ENCODE measurements at places on chromosomes 5 and 9. TPM values are rescaled to one million over a fixed set of nuclear protein-coding genes. Genes with fewer than 3 reads are reported as not detected.
A peak's percentile ranks its signal among the peaks of the same experiment; 100 is the strongest.

- no peak overlapping the region for H3K4me3 ChIP-seq
- no peaks in the 10 kb centered on the region for H3K36me3 ChIP-seq
- no peak for DNase-seq
- H3K27me3 ChIP-seq: peaks cover 4% of the 10 kb centered on the region
Observed at GRCh38 chr5:36839489-36840476, 36.8 kb upstream of the NIPBL start.

KDM3B gene
- 41.9 TPM for total RNA-seq

GRCh38 chr5:8831251-8831650 is 714.6 kb downstream of the SEMA5A start:
- H3K27me3 ChIP-seq: no peaks in the 10 kb centered on the region
- H3K36me3 ChIP-seq: no peaks in the 10 kb centered on the region
- H3K27ac ChIP-seq: no peak overlapping the region
- DNase-seq: no peak
- no peaks in the 10 kb centered on the region for H3K4me1 ChIP-seq

PDE8B gene
- 0.47 TPM for total RNA-seq

ITGA1 gene
- 5.1 TPM for total RNA-seq

DNA sequence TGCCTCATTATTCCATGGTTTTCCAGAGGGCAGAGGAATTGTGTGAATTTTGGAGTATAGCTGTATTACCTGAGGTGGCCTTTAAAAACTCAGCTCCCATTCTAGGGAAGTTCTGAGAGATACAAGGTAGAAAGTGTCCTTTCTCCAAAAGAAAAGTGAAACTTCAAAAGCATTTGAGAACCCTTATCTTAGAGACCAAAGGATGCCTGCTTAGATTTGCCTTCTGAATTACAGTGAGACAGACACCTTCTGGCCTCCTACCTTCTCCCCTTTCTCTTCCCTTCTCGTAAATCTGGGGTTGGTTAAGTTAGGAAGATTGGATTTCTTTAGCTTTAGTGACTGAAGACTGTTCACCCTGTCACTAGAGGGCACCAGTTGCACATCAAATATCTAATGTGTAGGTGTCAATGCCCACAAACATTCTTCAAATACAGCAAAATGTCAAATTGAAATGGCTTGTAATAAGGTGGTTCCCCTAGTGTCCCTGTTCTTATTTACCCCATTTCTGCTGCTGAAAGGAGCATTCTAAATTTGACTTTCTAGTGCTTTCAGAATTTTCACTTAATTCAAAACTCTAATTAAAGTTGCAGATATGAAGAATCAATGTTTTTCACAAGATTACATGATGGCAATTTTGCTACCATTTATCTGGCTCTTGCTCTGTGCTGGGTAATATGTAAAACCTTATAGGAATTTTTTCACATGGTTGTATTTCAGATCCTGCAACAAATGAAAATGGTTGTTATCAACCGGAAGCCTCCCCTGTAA is 46.7 kb downstream of the PRRC1 start:
- peak; percentile 74 for DNase-seq
- no peak overlapping the region for H3K4me3 ChIP-seq
- H3K27ac ChIP-seq: no peak overlapping the region
- peaks cover 10% of the 10 kb centered on the region for H3K27me3 ChIP-seq

- no peak overlapping the region for H3K27ac ChIP-seq
- peaks cover 9% of the 10 kb centered on the region for H3K27me3 ChIP-seq
- no peaks in the 10 kb centered on the region for H3K4me1 ChIP-seq
- H3K4me3 ChIP-seq: no peak overlapping the region
- DNase-seq: no peak
- no peaks in the 10 kb centered on the region for H3K36me3 ChIP-seq
Observed at GRCh38 chr5:180401229-180401907, 48.2 kb upstream of the GFPT2 start.

GRCh38 chr9:78707481-78707991 is 410.6 kb downstream of the PSAT1 start:
- peaks cover 1% of the 10 kb centered on the region for H3K27me3 ChIP-seq
- H3K36me3 ChIP-seq: no peaks in the 10 kb centered on the region
- H3K27ac ChIP-seq: no peak overlapping the region
- H3K4me1 ChIP-seq: no peaks in the 10 kb centered on the region
- H3K4me3 ChIP-seq: no peak overlapping the region

DNA sequence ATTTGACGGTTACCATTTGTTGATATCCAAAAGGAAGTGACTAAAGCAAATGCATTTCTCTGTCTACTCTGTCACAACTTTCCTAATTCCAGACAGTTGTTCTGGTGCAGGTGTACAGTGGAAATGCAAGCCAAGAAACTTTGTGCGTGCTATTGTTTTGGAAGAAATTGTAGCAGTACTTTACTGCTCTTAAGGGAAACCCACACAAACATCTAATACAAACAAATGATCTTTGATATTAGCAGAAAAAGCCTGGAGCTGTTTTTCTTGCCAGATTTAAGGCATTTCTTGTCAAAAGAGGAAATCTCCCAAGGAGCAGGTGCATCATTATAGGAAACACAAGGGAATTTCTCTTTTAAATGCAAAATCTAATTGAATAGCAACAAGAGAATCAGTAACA is 2.0 kb downstream of the SNCAIP start:
- peaks cover 49% of the 10 kb centered on the region for H3K27me3 ChIP-seq
- no peak overlapping the region for H3K27ac ChIP-seq

PCDHGB2 gene
- 0.14 TPM for total RNA-seq

GRCh38 chr5:77644371-77645157 is 6.1 kb upstream of the OTP start:
- peaks cover 82% of the 10 kb centered on the region for H3K27me3 ChIP-seq
- H3K27ac ChIP-seq: no peak overlapping the region
- peaks cover 5% of the 10 kb centered on the region for H3K36me3 ChIP-seq
- peak overlapping the region; percentile 15 for H3K4me3 ChIP-seq
- H3K4me1 ChIP-seq: peaks cover 25% of the 10 kb centered on the region

- no peak overlapping the region for H3K4me3 ChIP-seq
- H3K4me1 ChIP-seq: no peaks in the 10 kb centered on the region
- no peak for DNase-seq
- no peaks in the 10 kb centered on the region for H3K36me3 ChIP-seq
- H3K27ac ChIP-seq: no peak overlapping the region
- H3K27me3 ChIP-seq: no peaks in the 10 kb centered on the region
Observed at GRCh38 chr5:8034852-8035251, 165.9 kb downstream of the MTRR start.

- H3K27me3 ChIP-seq: no peaks in the 10 kb centered on the region
- H3K36me3 ChIP-seq: no peaks in the 10 kb centered on the region
- H3K27ac ChIP-seq: no peak overlapping the region
- no peak for DNase-seq
- H3K4me1 ChIP-seq: no peaks in the 10 kb centered on the region
Observed at GRCh38 chr9:10212702-10213101, 400.1 kb downstream of the PTPRD start.

DNA sequence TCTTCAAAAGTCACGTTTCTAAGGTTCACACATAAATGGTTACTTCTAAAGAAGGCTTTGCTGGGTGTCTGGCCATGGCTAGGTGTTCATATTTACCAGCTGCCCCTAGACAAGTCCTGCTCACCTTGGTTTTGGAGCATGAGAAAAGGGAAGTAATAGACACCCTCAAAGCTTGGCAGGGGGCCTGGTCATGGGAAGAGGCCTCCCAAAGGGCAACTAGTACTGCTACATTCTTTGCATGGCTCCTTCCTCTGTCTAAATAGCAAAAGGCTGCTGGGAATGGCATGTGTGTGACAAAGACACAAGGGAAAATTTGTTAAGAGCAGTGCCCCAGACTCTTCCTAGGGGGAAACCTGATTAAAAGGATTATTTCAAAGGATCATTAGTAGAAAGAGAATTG is 93.4 kb downstream of the NRG2 start:
- no peak overlapping the region for H3K27ac ChIP-seq
- H3K36me3 ChIP-seq: no peaks in the 10 kb centered on the region
- DNase-seq: no peak

GRCh38 chr9:125574126-125574877 is 132.7 kb downstream of the MAPKAP1 start:
- H3K4me3 ChIP-seq: no peak overlapping the region
- no peak overlapping the region for H3K27ac ChIP-seq
- peaks cover 45% of the 10 kb centered on the region for H3K36me3 ChIP-seq
- no peak for DNase-seq

GRCh38 chr5:1797103-1797800 is 2.4 kb downstream of the MRPL36 start:
- no peaks in the 10 kb centered on the region for H3K27me3 ChIP-seq
- DNase-seq: no peak
- peaks cover 61% of the 10 kb centered on the region for H3K4me1 ChIP-seq
- peak overlapping the region; percentile 96 for H3K4me3 ChIP-seq

CBY3 gene
- 1.2 TPM for total RNA-seq

DNA sequence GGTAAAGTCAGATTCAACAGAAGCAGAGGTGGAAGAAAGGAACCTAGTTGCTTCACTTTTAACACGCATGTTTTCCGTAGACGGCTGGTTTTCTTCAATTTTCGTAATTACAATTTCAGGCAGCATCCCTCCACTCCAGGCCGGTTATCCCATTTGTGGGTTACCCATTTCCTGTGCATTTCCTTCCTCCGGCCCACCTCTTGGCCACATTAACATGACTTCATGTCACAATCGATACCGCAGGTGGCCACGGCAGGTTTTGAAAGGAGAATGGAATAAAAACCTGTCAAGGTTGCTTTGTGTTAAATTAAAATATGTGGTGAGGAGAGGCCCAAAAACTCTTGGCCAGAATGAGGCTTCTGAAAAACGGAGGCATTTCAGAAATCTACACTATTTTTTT is 130.2 kb downstream of the PCSK5 start:
- H3K27ac ChIP-seq: peak overlapping the region; percentile 66
- H3K4me3 ChIP-seq: peak overlapping the region; percentile 38
- peaks cover 1% of the 10 kb centered on the region for H3K36me3 ChIP-seq
- peak; percentile 34 for DNase-seq

GRCh38 chr5:132049093-132049492 is 11.4 kb upstream of the IL3 start:
- no peaks in the 10 kb centered on the region for H3K36me3 ChIP-seq
- H3K27ac ChIP-seq: no peak overlapping the region
- peaks cover 2% of the 10 kb centered on the region for H3K27me3 ChIP-seq

DNA sequence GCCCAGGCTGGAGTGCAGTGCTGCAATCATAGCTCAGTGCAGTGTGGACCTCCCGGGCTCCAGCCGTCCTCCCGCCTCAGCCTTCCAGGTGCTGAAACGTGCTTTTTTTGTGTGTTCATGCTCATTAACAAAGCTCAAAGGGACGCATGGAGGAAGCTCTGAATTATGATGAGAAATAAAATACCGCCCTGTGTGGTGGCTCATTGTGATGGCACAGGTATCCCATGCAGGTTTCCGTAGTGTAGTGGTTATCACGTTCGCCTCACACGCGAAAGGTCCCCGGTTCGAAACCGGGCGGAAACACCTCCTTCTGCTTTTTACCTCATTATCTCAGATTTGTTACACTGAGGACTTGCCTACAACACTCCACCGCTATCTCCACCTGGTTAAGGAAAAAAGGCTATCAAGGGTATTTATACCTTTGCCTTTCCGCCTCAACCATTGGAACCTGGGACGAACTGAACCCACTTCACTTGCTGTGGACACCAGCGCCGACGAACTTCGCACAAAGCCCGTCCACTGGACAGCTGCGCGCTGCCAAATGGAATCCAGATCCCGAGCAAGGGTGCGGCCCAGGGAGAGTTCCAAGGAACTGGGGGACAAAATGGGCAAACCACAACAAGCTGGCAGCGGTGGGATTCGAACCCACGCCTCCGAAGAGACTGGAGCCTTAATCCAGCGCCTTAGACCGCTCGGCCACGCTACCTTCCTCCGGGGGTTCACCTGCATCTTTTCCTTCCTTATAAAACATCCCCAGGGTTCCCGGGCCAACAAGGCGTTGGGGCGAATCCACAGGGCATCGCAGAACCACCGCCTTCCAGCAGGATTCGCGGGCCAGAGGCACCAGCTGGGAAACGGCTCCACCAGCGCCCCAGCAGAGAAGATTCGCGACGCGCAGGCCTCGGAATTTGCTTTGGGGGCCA is 26.3 kb downstream of the OR2V2 start:
- peak overlapping the region; percentile 85 for H3K27ac ChIP-seq
- H3K4me3 ChIP-seq: peak overlapping the region; percentile 79
- H3K36me3 ChIP-seq: no peaks in the 10 kb centered on the region
- peaks cover 46% of the 10 kb centered on the region for H3K27me3 ChIP-seq
- DNase-seq: peak; percentile 88

GRCh38 chr5:98694902-98695301 is 78.6 kb upstream of the RGMB start:
- H3K4me3 ChIP-seq: no peak overlapping the region
- no peaks in the 10 kb centered on the region for H3K4me1 ChIP-seq
- H3K27ac ChIP-seq: no peak overlapping the region

AQP7 gene
- total RNA-seq: not detected

SPEF2 gene
- 9.9 TPM for total RNA-seq

GRCh38 chr5:181189962-181190710 is 14.9 kb downstream of the TRIM7 start:
- H3K36me3 ChIP-seq: peaks cover 9% of the 10 kb centered on the region
- peaks cover 2% of the 10 kb centered on the region for H3K27me3 ChIP-seq
- peak; percentile 68 for DNase-seq

GRCh38 chr9:136351252-136351800 is 12.2 kb downstream of the DNLZ start:
- H3K36me3 ChIP-seq: no peaks in the 10 kb centered on the region
- no peak overlapping the region for H3K27ac ChIP-seq
- H3K4me3 ChIP-seq: no peak overlapping the region
- no peaks in the 10 kb centered on the region for H3K27me3 ChIP-seq

DNA sequence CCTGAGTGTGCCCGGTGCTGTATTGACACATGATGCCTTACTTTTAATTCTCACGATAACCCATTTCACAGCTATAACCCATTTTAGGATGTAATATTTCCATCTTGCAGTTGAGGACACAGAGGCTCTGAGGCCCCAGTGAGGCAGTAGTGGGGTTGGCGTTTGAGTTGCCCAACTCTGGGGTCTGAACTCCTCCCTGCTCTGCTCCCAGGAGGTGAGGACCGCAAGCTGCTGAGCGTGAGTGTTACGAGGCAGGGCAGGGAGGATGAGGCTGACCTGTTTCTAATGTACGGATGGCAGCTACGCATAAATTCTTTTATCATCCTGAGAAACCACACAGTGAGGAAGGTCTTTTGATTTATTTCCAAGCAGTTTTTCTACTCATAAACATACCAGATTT is 11.4 kb downstream of the LRRC8A start:
- H3K36me3 ChIP-seq: peaks cover 28% of the 10 kb centered on the region
- peaks cover 50% of the 10 kb centered on the region for H3K4me1 ChIP-seq
- H3K4me3 ChIP-seq: no peak overlapping the region
- no peak for DNase-seq
- peak overlapping the region; percentile 48 for H3K27ac ChIP-seq

MORN5 gene
- total RNA-seq: not detected

SLC36A2 gene
- total RNA-seq: not detected

GRCh38 chr9:94941211-94941875 is 214.8 kb downstream of the AOPEP start:
- H3K4me3 ChIP-seq: no peak overlapping the region
- peak overlapping the region; percentile 36 for H3K27ac ChIP-seq
- H3K4me1 ChIP-seq: peaks cover 8% of the 10 kb centered on the region
- H3K27me3 ChIP-seq: no peaks in the 10 kb centered on the region
- DNase-seq: no peak

HAUS6 gene
- 30.8 TPM for total RNA-seq

KIF20A gene
- 50.7 TPM for total RNA-seq

DAB2 gene
- not detected for total RNA-seq

All from activated CD8-positive, alpha-beta T cell treated with anti-CD3 and anti-CD28 coated beads for 36 hours (primary cell).